ENCODE measurements at places on chromosomes 12 and 14.

DNA sequence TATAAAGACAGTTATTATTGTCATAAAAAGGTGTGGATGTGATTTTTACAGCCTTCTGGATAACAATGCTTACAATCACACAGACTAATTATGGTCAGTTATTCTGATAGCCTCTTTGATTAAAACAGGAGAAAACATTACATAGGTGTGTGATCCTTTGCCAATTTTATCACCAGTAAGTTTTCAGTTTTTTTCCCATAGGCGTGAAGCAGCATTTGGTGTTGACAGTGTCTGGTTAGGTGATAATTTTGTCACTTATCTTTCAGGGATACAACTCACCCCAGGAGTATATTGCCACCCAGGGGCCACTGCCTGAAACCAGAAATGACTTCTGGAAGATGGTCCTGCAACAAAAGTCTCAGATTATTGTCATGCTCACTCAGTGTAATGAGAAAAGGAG is 208.8 kb downstream of the EPS8 start:
- no peak for DNase-seq

DNA sequence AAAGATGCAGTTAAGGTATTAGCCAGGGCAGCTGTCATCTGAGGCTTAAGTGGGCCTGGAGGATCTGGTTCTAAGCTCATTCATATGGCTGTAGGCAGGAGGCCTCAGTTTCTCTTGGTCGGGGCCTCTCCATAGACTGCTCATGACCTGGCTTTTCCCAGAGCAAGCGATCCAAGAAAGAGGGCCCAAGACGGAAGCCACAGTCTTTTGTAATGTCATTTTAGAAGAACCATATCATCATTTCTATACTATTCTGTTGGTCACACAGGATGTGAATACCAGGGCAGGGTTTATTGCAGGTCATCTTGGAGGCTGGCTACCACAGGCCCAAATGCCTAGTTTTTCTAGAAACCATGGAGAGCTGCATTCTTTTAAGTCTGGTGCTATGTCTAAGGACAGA is 47.7 kb downstream of the GNG2 start:
- DNase-seq: no peak

GRCh38 chr12:100860611-100861010 is 66.0 kb downstream of the ANO4 start:
- no peak for DNase-seq

- no peak for DNase-seq
These were observed 124.2 kb upstream of the MIS18BP1 start for GRCh38 chr14:45377166-45377565.

GRCh38 chr14:64645220-64645892 is 58.9 kb upstream of the PLEKHG3 start:
- DNase-seq: no peak

- DNase-seq: no peak
These were observed 153.7 kb downstream of the TSPAN9 start for GRCh38 chr12:3230758-3231375.

DNA sequence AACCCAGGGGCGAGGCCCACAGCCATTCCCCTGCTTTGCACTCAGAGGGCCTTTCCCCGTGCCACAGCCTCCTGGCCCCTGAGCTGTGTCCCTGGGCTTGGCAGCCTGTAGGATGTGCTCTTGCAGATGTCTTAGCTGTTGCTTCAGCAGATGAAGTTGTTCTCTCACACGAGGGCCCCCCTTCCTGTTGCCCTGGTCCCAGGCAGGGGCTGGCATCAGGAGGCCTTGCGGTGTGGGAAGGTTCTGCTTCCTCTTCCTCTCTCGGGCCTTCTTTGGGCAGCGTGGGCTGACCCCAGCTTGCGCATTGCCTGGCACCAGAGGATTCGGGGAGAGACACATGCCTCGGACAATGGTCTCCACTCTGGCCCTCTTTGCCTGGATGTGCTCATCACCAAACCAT is 12.7 kb downstream of the PROX2 start:
- DNase-seq: no peak

- DNase-seq: no peak
These were observed 14.7 kb upstream of the NCOR2 start for GRCh38 chr12:124582108-124582424.

DNA sequence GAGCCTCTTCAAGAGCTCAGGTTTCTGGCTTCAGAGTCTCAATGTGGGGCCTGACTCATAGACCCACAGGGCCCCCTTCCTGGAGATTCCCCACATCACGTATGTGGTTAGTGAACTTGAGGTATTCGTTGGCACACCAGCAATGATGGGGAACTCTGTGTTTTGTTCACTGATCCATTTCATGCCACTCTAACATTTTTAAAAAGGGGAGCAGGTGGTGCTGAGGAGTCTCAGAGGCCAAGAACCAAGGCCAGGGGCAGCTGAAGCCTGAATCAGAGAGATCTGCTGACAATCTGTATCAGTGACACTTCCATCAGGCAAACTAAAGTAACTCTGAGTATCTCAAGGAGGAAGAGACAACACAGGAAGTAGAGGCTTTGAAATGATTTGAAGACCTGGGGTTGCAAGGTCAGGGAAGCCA is 323.4 kb downstream of the VRK1 start:
- no peak for DNase-seq

- no peak for DNase-seq
These were observed 194.4 kb upstream of the CRY1 start for GRCh38 chr12:107287436-107288413.

- no peak for DNase-seq
These were observed 31.1 kb upstream of the DHRS7 start for GRCh38 chr14:60196291-60196690.

GRCh38 chr14:98138666-98139065 is 1133.3 kb downstream of the BCL11B start:
- DNase-seq: no peak

GRCh38 chr14:94638961-94639817 is 27.0 kb downstream of the SERPINA3 start:
- DNase-seq: no peak

- DNase-seq: no peak
These were observed 35.7 kb downstream of the NID2 start for GRCh38 chr14:52033101-52033642.

- no peak for DNase-seq
These were observed 248.6 kb upstream of the NOVA1 start for GRCh38 chr14:26846388-26846787.

DNA sequence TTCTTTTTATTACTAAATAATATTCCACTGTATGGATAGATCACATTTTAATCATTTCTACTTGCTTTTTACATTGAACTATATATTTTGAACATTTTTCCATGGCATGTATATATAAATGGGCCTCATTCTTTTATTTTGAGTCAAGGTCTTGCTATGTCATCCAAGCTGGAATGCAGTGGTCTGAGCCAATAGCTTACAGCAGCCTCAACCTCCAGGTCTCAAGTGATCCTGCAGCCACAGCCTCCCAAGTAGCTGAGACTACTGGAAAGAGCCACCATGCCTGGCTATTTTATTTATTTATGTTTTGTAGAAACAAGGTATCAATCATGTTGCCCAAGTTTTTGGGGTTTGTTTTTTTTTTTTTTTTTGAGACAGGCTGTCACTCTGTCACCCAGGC is 7.6 kb downstream of the FCF1 start:
- no peak for DNase-seq

- no peak for DNase-seq
These were observed 70.5 kb downstream of the LMNTD1 start for GRCh38 chr12:25482625-25483024.

GRCh38 chr12:91319071-91319760 is 136.6 kb upstream of the DCN start:
- DNase-seq: no peak

- peak; percentile 45 for DNase-seq
These were observed 482 bp downstream of the TMEM30B start for GRCh38 chr14:61280526-61281185.

GRCh38 chr12:93199831-93200236 is 177.9 kb upstream of the NUDT4 start:
- DNase-seq: no peak

- DNase-seq: no peak
These were observed 44.2 kb upstream of the EMP1 start for GRCh38 chr12:13152281-13152680.

DNA sequence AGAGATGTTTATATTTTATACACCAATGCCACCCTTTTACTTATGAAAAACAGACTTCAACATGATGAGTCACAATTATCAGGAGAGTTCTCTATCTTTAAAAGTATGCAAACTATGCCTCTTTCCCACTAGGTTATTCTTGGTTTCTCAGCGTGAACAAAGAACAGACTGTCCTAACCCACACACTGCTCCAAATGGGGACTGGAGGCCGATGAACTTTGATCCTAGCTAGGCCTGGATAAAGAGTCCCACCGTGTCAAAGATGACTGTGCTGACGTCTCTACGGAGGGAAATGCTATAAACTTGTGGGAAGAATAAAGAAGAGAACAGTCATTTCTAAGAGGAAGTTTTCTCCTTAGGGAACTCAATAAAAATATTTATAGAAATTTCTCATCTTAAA is 160.1 kb downstream of the EPS8 start:
- no peak for DNase-seq

DNA sequence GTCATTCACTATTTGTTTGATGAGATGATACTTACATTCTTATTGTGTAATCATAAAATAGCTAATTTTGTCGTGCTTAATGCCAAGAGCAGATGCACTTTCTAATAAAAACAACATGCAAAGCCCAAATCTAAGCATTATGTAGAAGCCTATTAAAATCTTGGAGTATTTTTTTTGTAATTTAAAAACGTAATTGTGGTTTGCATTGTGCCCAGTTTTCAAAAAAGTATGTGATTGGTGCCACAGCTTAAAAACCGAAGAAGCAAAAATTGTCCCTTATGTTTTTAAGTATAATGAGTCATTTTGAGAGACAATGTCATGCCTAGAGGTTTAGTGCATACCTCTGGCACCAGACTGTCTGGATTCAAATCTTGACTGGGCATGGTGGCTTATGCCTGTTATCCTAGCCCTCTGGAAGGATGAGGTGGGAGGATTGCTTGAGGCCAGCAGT is 464.8 kb upstream of the RGS6 start:
- no peak for DNase-seq

GRCh38 chr12:57089271-57090245 is 644 bp downstream of the NAB2 start:
- DNase-seq: no peak

DNA sequence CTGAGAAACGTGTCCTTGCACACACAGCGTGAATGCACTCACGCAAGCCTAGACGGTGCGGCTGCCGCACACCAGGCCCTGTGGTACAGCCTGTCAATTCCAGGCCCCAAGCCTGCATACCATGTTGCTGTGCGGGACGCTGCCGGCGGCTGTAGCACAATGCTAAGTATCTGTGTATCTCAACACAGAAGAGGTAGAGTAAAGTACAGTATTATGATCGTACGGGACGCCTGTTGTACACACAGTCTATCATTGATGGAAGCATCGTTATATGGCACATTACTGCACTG is 45.0 kb downstream of the AMN start:
- DNase-seq: no peak

GRCh38 chr14:69537900-69538299 is 36.8 kb downstream of the CCDC177 start:
- DNase-seq: no peak

DNA sequence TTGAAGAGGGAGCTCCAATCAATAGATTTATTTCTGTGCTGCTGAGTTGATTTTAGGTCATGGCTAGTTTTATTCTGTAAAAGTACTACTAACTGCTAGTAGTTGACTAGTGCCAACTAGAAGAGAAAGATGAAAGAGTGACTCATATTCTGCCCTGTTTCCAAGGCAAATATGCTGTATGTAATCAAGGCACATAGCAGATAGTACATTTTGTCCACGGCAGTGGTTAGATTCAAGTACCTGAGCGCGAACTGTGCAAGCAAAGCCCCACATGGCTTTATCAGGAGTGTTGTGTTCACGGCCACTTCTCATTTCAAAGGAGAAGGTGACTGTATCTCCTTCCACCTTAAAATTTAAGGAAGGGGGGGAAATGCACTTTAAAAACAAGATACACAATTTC is 126.8 kb downstream of the TRAFD1 start:
- DNase-seq: no peak

DNA sequence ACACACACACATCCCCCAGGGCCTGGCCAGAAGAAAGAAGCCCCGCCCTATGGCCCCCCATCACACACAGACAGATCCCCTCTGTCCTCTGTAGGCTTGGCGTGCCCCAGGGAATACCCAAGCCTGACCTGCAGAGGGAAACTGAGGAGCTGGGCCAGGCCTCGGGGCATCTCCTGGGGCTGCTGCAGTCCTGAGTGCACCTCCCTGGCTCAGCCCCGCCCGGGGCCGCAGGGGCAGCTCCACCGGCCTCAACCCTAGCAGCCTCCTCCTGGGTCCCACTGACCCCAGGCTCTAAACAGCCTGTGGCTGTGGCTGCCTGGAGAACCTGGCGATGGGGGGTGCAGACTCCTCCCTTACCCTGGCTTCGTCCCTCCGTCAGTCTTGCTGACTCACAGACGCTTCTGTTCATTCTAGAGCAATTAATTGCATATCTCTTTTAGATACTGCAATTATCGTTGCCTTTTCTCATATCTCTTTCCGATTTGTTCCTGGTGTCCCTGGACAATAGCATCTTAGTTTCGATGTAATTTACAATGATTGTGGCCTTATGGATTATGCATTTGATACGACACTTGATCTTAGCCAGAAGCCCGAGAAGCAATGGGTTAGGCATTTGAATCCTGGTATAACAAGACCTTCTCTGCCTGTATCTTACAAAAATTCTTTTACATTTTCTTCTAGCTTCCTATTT is 45.8 kb upstream of the EIF5 start:
- no peak for DNase-seq

DNA sequence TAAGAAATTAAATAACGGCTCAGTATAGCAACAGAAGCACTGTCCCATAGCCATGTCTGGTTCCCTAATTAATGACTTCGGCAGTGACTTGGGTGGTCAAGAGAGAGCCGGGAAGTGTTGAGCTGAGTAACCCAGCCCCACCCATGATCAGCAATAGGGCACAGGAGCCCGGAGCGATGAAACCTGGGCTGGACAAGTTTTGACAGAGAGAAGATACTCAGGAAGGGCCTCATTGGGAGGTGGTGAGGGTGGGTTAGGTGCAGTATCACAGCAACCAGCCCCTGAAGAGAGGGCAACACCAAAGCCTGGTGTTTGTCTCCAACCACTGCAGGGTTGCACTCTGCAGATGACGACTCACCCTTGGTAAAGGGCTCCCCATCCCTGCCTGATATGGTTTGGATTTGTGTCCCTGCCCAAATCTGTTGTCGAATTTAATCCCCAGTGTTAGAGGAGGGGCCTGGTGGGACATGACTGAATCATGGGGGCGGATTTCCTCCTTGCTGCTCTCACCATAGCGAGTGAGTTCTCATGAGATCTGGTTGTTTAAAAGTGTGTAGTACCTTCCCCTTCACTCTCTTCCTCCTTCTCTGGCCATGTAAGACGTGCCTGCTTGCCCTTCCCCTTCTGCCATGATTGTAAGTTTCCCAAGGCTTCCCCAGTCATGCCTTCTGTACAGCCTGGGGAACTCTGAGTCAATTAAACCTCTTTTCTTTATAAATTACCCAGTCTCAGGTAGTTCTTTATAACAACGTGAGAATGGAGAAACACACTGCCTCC is 124.9 kb upstream of the MED13L start:
- no peak for DNase-seq

- DNase-seq: no peak
These were observed 41.2 kb downstream of the BEGAIN start for GRCh38 chr14:100546051-100546443.

- DNase-seq: no peak
These were observed 369.1 kb downstream of the NPAS3 start for GRCh38 chr14:33307691-33308251.

- no peak for DNase-seq
These were observed 33.7 kb downstream of the FAM186A start for GRCh38 chr12:50362671-50363070.
